ENCODE measurements at places on chromosomes 6 and 20.

GRCh38 chr20:53840532-53840931, 229.9 kb downstream of the BCAS1 start:
- no peak for DNase-seq

- DNase-seq = peak; percentile 19
Observed at GRCh38 chr6:166989427-166990032, 9.7 kb upstream of the CEP43 start.

DNA sequence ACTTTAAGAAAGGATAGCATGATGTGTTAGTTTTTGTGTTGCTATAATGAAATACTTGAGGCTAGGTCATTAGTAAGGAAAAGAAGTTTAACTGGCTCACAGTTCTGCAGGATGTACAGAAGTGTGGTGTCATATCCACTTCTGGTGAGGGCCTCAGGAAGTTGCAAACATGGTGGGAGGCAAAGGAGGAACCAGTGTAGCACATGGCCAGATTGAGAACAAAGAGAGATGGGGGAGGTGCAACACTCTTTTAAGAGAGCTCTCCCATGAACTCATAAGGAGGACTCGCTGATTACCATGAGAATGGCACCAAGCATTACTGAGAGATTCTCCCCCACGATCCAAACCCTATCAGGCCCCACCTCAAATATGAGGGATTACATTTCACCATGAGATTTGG, 265.4 kb downstream of the RIMS1 start:
- DNase-seq = no peak

GRCh38 chr6:111573892-111574797, 31.5 kb downstream of the TRAF3IP2 start:
- peak; percentile 36 for DNase-seq

- DNase-seq = no peak
Observed at GRCh38 chr20:50213531-50214106, 23.0 kb downstream of the CEBPB start.

DNA sequence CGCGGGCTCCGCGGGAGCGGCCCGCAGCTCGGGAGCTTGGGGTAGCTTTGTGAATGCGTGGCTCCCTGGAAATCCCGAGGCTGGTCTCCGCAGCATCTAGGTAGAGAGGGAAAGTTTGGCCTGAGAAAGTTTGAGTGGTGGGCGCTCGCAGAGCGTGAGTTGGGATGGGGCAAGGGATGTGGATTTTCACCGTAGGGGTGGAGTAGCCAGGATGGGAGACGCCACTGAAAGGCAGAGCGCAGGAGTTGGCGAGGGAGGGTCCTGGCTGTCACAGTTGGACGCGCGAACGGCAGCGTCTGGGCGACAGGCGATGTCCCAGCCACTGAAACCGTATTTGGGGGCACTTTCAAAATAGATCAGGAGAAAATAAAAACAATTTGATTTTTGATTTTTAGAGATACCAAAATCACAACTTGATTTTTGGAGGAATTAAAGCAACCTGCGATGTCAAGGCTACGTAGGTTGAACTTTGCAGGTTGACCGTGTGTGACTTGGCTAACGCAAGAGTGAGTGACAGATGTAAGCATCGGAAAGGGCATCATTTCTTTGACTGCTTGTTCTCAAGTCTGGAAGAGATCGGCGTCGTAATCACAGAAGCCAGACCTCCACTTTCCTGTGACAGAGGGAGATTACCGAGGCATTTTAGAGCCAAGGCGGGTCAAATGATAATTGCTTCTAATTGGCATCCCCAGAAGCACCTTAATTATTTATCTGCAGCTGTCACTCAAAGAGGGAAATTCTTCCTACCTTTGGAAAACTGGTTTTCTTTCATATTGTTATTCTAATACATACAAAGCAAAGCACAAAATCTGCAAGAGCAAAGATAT, 646 bp downstream of the HEY2 start:
- DNase-seq = peak; percentile 24

DNA sequence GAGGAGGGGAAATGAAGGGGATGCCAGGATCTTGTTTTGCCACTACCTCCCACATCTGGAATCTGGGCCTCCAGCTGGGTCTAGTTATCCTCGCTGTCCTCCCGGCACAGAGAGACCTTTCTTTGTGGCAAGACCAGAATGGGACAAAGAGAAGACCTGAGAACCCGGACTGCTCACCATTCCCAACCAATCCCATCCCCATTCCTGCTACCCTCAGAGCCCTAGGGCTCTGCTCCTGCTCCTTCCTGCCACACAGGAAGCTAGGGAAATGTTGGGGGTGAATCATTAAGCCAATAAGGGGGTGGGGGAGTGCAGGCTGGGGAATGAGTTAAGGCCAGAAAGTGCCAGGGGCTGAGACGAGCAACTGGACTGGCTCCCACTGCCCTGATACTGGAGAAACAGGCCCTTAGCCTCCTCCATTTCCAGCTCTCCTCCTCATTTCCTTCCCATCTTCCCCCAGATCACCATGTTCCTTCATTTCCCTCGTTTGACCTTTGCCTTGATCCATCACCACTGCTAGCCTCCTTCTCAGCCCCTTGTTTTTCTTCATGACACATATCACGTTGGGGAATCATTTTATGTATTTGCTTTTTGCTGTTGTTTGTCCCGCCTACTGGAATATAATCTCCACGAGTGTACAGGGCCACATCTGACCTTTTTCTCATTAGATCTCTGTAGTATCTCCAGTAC, 4.6 kb upstream of the IER3 start:
- DNase-seq = no peak

DNA sequence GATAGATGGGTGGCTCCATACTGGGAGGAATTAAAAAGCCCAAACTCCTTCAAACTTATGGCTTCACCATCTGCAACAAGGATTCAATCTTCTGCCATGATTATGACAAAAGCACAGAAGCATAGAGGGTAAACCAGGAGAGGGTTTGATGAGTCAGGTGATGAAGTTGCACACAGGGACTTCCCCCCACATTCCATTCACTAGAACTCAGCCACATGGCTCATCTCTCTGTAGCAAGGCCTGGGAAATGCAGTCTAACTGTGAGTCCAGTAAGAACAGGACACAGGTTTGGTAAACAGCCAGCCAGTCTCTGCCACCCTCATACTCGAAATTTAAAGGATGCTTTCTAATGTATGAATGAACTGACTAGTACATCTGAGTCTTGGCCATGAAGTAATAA, 142.9 kb downstream of the HIVEP2 start:
- DNase-seq = peak; percentile 73

GRCh38 chr6:124995131-124995530, 32.9 kb downstream of the RNF217 start:
- DNase-seq = no peak

GRCh38 chr6:27630727-27631608, 158.1 kb upstream of the ZNF184 start:
- peak; percentile 83 for DNase-seq

- no peak for DNase-seq
Observed at GRCh38 chr20:53611449-53611894, 17.8 kb upstream of the ZNF217 start.

GRCh38 chr6:15247500-15248450, 1.9 kb downstream of the JARID2 start:
- DNase-seq = peak; percentile 79

DNA sequence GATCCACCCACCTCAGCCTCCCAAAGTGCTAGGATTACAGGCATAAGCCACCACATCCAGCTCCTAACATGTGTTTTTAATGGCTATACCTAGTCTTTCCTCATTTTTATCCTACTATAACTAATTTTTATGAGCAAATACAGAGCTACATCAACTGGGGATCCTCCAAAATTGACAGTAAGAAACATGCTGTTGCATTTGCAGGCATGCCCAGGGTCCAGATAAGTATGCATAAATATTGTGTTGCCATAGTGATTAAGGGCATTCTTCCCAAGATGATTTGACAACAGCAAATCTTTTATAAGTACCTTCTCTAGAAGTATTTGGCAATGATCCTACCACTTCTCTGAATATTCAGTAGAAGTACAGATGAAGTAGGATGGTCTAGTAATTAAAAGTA, 41.9 kb upstream of the MOXD1 start:
- no peak for DNase-seq

DNA sequence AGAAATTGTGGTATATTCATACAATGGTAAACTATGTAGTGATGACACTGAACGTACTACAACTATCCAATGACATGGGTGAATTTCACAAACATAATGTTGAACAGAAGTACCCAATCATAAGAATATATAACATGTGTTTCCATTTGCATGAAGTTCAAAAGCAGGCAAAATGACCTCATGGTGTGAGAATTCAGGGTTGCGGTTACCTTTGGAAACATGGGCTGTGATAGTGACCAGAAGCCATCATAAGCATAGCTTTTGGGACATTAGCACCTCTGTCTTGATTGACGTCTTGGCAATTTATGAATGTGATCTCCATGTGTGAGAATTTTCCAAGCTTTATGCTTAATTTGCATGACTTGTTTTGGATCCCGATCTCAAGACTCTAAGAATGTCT, 500.1 kb upstream of the JAG1 start:
- DNase-seq = no peak

- no peak for DNase-seq
Observed at GRCh38 chr6:145428706-145429105, 306.6 kb downstream of the EPM2A start.
